ENCODE measurements at places on chromosomes 3 and 15. TPM values are rescaled to one million over a fixed set of nuclear protein-coding genes. Genes with fewer than 3 reads are reported as not detected.
A peak's percentile ranks its signal among the peaks of the same experiment; 100 is the strongest.

Gene XYLB
- 1.6 TPM for total RNA-seq

Gene CRYBG3
- 18.3 TPM for total RNA-seq

Gene CD80
- 0.10 TPM for total RNA-seq

GRCh38 chr3:7875925-7876324 is 625.7 kb upstream of the LMCD1 start:
- DNase-seq = no peak

Gene TUSC7
- not detected for total RNA-seq

DNA sequence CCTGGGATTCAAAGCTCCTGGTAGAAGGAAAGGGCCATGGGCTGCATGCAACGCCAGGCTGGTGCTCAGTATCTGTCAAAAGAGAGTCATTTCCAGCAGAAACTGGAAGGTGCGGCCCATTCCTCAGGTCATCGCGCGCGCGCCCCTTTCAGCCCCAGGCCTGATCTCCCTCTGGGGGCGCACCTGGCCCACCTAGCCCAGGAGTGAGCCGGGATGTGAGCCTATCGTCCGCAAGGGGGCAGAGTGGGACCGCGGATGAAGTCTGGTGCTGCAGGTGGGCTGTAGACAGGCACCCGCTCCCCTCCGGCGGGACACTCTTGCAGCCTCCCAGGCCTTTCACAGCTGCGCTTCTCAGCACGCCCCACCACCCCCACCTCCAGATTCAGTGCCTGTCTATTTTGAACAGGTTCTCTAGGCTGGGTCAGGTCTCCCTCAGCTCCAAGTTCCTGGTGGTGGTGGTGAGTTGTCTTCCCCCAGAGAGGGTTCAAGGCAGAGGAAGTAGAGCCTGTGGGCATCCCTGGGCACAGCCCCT is 5.8 kb upstream of the RPL29 start:
- DNase-seq = peak; percentile 78

GRCh38 chr3:187342255-187342654 is 25.9 kb upstream of the RTP4 start:
- no peak for DNase-seq

Gene C3orf49
- total RNA-seq = not detected

Gene CPEB1
- total RNA-seq = 1.8 TPM

GRCh38 chr15:41919954-41920538 is 26.2 kb upstream of the SPTBN5 start:
- DNase-seq = no peak

DNA sequence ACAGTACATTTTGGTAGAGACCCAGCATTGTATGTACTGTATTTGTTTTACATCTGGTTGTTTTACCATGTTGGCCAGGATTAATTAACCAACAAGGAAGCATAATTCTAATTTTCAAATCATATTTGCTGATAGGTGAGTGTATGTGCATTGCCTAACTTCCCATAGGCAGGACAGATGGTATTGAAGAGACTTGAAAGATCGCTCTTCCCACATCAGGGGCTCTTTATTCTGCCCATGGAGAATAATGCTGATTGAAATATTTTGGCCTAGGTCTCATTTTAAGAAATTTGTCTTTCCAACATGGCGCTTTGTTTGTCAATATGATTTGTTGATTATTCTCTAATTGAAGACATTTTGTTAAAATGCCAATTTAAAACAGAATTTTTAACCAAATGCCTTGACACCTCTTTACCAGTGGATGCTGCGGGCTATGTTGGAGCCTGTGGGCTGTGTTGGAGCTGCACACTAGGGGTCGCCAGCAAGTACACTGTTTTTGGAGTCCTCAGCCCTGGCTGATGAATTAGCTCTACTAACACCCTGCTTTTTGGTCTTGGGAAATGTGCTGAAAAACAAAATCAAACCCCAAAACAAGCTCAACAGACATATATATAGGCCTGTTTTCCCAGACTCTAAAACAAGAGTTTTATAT is 5.3 kb downstream of the P2RY12 start:
- DNase-seq = peak; percentile 27

Gene TPRG1
- 5.2 TPM for total RNA-seq

Gene WDR93
- total RNA-seq = not detected

- peak; percentile 58 for DNase-seq
Measured at GRCh38 chr3:194142156-194142910, 6.4 kb downstream of the HES1 start.

DNA sequence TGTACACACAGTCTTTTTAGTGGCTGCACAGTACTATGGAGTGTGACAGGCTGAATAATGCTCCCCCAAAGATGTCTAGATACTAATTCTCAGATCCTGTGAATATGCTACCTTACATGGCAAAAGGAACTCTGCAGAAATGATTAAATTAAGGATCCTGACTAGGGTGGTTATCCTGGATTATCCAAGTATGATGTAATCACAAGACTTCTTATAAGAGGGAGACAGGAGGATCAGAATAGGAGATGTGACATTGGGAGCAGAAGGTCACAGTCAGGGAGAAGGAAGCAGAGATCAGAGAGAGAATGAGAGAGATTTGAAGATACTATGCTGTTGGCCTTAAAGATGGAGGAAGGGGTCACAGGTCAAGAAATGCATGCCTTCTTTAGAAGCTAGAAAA is 34.5 kb downstream of the GABPB1 start:
- DNase-seq = no peak

GRCh38 chr3:187361835-187362234 is 6.3 kb upstream of the RTP4 start:
- no peak for DNase-seq

GRCh38 chr3:188439080-188439479 is 285.1 kb downstream of the LPP start:
- no peak for DNase-seq

Gene CSTA
- total RNA-seq = 3.8 TPM

Data from left cardiac atrium (tissue), 4 donors.